ENCODE measurements at places on chromosomes 7 and 10.

GRCh38 chr7:112331492-112331891 is 118.8 kb upstream of the IFRD1 start:
- DNase-seq, result no peak

DNA sequence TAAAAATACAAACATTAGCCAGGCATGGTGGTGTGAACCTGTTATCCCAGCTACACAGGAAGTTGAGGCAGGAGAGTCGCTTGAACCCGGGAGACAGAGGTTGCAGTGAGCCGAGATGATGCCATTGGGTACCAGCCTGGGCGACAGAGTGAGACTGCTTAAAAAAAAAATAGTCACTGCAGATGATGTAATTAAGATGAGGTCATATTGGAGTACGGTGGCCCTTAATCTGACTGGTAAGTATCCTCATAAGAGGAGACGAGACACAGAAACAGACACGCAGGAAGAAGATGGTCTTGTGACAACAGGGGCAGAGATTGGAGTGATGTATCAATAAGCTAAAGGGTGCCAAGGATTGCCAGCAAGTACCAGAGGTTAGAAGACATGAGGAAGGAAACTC is 156.0 kb downstream of the FAM107B start:
- no peak for DNase-seq

GRCh38 chr7:134593530-134594392 is 44.9 kb downstream of the AKR1B15 start:
- no peak for DNase-seq

DNA sequence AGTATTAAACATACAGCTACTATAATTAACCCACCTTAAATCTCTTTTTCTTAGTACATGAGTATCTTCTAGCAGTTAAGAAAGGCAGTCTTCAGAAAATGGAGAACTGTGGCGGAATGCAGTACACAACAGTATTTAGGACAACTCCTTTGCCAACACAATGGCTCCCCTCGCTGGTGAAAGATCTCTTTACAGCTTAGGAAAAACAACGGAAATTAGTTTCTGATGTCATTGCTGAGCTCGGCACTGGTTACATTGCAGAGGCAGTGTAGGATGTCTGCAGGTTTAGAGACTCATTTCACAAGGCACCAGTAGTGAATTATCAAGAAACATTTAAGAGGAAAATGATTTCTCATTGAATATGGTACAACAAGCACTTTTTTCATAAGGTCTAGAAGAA is 43.4 kb downstream of the GLRX3 start:
- peak; percentile 29 for DNase-seq

GRCh38 chr7:35993676-35994606 is 159.1 kb upstream of the EEPD1 start:
- DNase-seq, result no peak

- DNase-seq, result peak; percentile 48
Measured at GRCh38 chr7:74269757-74270277, 15.6 kb upstream of the RFC2 start.

GRCh38 chr10:28554009-28554408 is 21.1 kb downstream of the WAC start:
- no peak for DNase-seq

GRCh38 chr7:130262448-130262847 is 4.2 kb upstream of the CPA2 start:
- no peak for DNase-seq

- no peak for DNase-seq
Measured at GRCh38 chr10:131886237-131886636, 14.6 kb upstream of the PPP2R2D start.

DNA sequence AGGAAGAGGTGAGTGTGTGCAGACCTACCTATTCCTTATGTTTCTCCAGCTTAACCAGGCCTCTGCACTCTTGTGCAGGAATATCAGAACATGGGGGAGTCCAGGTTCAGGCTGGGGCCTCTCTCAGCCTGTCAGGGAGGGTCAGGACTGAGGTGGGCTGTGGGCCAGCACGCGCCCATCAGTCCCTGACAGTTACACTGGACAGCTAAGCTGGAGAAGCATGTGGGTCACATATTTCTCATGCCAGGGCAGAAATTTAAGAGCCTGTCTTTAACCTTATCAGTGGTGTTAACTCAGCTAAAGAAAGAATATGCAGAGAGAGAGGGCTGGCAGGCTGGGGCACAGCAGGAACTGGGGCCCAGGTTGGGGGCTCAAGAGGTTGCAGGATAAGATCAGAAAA is 8.7 kb upstream of the POLD2 start:
- DNase-seq, result no peak

GRCh38 chr7:131302876-131303707 is 24.6 kb upstream of the MKLN1 start:
- no peak for DNase-seq

DNA sequence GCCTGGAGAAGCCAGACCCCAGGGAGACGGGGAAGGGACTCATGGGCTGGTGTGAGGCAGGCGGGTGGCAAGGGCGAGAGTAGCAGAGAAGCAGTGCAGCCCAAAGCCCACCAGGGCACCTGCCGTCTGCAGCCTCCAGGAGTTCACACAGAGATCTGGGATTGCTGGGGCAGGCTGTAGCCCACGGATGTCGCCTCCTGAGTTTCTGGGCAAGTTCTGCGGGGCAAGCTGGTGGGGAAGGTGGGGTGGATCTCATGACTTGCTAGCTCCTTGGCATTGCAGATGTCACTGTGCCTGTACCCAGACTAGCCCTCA is 6.0 kb downstream of the ADCK2 start:
- DNase-seq, result peak; percentile 48

DNA sequence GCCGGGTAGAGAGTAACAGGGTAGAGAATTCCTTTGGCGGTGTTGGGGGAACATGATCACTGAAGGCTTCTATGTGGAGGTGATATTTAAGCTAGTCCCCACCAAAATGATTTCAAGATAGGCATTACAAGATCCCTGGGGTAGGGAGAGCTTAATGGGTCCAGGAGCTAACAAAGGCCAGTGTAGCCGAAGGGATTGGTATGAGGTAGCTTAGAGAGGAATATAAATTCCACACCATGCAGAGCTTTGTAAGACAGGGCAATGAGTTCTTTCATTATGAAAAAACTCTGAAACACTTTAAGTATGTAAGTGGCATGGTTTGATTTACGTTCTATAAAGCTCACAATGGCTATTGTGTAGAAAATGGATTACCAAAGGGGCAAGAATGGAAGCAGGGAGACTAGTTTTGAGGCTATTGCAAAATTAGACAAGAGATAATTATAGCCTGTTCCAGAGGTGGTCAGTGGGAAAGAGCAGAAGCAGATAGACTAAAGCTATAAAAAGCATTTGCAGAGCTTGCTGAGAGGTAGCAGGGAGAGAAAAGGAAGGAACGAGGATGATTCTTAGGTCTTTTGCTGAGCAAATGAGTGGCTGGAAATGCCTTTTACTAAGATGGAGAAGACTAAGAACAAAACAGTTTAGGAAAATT is 119.7 kb upstream of the SLC25A13 start:
- no peak for DNase-seq

DNA sequence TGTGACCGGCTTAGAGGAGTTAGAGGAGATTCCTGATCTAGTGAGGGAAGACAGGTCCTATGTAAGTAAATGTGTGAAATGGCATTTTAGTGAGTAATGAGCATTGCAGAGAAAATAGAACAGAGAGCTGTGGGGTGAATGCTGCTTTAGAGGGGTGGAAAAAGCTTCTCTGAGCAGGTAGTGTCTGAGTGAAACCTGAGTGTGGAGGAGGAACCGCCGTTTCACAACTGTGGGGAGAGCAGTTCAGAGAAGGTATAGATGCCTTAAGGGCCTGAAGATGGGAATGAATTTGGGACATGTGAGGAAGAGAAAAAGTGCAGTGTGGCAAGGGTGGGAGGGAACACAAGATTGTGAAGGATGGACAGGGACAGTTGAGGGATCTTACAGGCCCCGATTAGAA is 21.6 kb downstream of the FBH1 start:
- DNase-seq, result no peak
